ENCODE measurements at places on chromosomes 7 and 10.

- DNase-seq, result no peak
These were observed 85.6 kb upstream of the CAPZA2 start for GRCh38 chr7:116776610-116777289.

DNA sequence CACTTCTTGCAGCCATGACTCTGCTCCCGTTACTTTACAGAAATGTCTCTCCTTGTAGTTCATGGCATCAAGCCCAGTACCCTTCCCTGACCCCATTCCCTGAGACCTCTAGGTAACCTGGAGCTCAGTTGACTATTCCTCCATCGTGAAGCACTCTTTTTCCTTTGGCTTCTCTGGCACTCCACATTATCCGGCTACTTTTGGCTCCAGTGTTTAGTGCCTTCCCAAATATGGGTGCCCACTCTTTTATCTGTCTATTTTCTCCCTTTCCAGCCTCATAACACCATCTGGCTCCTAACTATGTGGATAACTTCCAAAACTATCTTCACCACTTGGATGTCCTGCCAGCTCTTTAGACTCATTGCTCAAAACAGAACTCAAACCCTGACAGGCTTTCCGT is 744.7 kb upstream of the GALNT17 start:
- no peak for DNase-seq

DNA sequence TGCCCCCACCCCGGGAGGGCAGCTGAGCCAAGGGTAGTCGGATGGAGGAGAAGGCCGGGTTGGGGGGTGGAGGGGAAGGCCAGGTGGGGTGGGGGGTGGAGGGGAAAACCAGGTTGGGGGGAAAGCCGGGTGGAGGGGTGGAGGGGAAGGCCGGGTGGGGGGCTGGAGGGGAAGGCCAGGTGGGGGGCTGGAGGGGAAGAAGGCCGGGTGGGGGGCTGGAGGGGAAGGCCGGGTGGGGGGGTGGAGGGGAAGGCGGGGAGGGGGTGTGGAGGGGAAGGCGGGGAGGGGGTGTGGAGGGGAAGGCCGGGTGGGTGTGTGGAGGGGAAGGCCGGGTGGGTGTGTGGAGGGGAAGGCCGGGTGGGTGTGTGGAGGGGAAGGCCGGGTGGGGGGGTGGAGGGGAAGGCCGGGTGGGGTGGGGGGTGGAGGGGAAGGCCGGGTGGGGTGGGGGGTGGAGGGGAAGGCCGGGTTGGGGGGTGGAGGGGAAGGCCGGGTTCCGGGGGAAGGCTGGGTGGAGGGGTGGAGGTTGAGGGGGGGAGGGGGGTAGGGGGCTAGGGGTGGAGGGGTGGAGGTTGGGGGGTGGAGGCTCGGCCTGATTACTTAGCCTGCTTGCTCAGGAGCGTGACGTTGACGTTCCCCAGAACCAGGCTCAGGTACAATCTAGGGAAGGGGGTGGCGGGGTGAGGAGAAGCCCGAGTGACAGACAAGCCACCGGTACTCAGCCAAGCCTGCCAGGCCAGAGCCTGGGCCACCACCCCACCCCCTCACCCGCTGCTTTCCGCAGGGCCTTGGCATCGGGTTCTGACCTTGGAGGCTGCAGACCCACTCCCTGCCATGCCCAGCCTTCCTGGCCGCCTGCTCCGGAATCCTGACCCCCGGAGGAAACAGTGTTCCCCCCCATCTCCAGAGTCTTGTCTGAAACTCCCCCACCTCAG is 5.6 kb downstream of the TMEM120A start:
- DNase-seq, result no peak

DNA sequence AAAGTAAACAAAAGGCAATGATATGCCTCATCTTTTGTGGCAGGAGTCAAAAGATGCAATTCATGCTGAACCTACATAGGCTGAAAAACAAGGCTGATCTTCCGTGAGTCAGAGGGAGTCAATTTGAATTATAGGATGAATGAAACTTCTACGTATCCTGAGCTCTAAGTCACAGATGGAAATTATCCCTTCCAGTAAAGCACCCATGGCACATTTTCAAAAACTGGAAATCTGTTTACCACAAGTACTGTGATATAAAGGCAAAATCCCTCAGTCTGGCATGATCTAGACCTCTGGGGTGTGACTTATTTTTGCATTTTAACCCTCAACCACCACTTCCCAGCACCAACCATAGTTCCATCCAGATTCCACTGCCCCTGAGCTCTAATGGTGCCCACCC is 69.6 kb downstream of the NRG3 start:
- no peak for DNase-seq

DNA sequence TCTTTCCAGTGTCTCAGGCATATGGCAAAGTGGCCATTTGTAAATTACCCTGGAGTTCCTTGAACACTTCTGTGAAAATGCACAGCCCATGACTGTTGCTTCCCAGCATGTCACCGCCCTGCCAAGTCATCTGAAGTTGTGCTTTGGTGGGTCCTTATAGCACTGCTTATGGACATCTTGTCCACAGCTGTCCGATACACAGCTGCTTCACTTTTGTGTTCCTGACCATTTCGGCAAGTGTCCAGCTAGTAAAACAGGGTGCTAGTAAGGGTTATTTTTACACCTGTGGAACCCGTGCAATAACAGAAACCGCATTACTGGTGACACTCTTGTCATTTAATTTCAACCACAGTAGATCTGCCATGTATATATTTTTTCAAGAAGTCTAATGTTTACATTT is 29.7 kb downstream of the PIP4K2A start:
- no peak for DNase-seq

GRCh38 chr10:127526161-127526560 is 22.9 kb upstream of the NPS start:
- DNase-seq, result no peak

- DNase-seq, result no peak
These were observed 22.2 kb downstream of the PSPH start for GRCh38 chr7:56028942-56029630.

- no peak for DNase-seq
These were observed 36.6 kb downstream of the KCNH2 start for GRCh38 chr7:150941351-150942000.

DNA sequence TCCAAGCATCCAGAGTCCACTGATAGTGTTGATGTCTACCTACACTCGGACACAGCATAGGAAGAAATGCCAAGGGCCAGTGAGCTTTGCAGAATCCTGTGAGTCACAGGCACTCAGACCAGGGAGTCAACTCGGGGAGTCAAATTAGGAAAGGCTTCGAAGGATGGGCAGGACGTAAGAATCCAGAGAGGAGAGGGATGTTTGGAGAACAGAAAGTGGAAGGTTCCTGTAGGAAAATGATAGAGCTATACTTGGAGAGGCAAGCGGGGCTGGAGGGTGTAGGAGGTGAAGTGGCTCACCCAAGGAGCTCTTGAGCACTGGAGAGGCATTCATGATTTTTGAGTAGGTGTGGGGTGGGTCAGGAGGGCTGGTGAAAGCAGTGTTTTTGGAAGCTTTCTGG is 3.0 kb downstream of the ZYX start:
- no peak for DNase-seq

DNA sequence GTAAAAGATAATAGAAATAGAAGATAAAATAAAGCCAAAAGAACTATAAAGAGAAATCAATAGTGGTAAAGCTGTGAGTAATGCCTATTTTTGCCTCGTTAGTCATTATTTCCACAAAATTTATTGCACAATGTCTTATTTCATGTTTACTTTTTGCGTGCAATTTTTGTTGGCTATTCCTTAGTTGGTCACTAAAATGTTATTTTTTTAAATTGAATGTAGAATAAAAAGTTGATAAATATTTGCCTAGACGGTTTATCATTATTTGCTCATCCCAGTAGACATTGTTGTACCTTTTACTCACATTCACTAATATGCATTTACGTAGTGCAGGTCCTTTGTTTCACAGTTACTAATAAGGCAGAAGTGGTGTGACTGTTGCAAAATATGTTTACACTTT is 227.8 kb upstream of the BMPER start:
- no peak for DNase-seq

DNA sequence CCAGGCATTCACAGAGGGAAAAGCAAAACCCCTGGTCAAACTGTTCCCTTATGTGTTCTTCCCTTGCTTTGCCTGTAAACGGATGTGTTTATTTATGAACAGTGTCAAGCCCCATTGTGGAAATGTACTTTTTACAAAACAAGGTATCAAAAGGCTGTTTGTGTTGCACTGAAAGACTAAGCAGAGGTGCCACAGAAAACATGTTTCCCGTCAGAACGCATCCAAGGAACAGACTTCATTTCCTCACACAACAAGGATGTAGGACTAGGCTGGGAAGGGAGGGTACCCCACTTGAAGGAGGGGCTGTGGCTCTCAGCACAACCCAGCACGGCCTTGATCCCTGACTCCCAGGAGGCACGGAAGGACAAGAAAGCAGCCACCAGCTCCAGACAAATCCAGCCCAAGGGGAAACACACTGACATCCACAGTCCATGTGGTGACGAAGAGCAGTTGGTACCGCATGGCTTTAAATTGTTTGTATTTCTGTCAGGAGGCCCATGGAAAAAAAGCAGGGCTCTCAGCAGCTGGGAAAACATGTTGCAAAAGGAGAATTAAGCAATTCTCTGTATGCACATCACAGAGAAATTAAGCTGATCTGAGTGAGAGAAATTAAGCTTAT is 85.6 kb downstream of the RNF216 start:
- DNase-seq, result no peak

GRCh38 chr10:94407668-94408067 is 5.3 kb downstream of the TBC1D12 start:
- no peak for DNase-seq

DNA sequence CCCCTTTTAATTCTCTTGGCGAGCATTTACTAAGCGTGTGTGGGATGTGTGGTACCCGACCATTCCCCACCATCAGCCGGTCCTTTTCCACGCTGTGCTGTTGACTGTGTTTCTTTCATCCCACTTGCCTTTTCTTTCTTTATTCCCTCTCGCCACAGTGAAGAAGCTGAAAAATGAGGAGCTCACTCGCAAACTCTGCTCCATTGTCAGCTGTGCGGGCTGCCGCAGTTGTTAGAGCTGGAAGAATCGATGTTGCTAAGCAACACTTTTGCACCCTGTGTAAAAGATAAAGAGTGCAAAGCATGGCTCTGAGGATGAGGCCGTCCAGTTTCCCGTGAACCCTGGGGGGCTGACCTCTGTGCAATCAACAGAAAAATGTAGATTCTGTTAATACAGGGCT is 203.1 kb upstream of the NEBL start:
- DNase-seq, result no peak

DNA sequence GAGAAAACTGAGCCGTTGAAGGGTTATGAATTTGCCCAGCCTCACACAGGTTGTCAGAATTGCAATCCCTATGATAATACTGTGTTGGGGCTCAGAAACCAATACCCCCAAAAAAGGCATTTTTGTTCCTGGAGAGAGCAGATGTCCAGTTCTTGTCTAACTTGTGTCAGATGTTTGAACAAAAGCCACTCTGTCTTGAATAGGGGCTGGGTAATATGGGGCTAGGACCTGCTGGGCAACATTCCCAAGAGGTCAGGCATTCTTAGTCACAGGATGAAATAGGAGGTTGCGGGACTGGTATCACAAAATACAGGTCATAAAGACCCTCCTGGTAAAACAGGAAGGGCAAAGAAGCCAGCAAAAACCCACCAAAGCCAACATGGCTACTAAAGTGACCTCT is 482.1 kb downstream of the IPMK start:
- DNase-seq, result no peak

GRCh38 chr7:29957521-29958310 is 31.9 kb downstream of the SCRN1 start:
- no peak for DNase-seq

DNA sequence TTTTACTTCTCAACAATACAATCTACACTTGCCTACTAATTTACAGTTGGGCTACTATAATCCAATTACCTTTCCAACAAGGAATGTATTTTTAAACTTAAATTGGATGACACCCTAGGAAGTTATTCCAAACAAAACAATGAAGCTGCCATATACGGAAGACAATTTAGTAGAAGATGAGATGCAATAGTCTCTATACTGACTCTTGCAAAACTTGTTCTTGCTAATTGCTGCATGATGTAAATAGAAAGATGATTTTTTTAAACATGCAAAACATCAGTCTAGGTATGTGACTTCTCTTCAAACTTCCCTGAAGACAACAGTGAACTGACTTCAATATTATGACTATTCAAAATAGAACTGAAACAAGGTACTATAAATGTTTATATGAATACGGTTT is 17.6 kb downstream of the NT5C3A start:
- DNase-seq, result no peak

GRCh38 chr7:80039251-80039884 is 95.3 kb upstream of the GNAI1 start:
- no peak for DNase-seq

GRCh38 chr7:33831389-33832141 is 73.8 kb upstream of the BMPER start:
- DNase-seq, result no peak

Measured in activated T-helper 9 cell treated with anti-CD3 and anti-CD28 coated beads, Interleukin-2, amount 50 U/mL, for 16 hours (primary cell).